ENCODE measurements at places on chromosomes 1 and 21. TPM values are rescaled to one million over a fixed set of nuclear protein-coding genes. Genes with fewer than 3 reads are reported as not detected.

- no peak for DNase-seq
These were observed 19.9 kb downstream of the ZNF648 start for GRCh38 chr1:182041615-182042014.

DNA sequence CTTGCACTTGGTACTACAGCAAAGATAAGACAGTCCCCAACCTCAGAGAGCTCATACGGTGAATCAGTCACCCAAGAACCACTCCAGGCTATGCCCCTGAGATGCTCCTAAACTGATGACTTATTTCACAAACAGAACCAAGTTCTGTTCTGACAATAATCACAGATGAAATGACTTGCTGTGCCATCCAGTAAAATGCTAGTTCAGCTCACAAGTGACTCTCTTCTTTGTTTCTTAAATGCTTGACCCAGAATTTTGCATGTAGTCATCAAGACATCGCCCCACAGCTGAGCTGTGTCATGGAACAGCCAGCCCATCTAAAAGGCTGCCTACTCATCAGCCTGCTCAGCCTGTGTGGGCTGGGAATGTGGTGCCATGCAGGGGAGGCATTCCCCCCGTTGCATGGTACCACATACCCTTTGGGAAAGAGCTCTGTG is 6.1 kb upstream of the SLC19A2 start:
- no peak for DNase-seq

- no peak for DNase-seq
These were observed 15.1 kb downstream of the PCP4 start for GRCh38 chr21:39882151-39882838.

The CYP2J2 gene
- polyA plus RNA-seq, result 0.09 TPM

DNA sequence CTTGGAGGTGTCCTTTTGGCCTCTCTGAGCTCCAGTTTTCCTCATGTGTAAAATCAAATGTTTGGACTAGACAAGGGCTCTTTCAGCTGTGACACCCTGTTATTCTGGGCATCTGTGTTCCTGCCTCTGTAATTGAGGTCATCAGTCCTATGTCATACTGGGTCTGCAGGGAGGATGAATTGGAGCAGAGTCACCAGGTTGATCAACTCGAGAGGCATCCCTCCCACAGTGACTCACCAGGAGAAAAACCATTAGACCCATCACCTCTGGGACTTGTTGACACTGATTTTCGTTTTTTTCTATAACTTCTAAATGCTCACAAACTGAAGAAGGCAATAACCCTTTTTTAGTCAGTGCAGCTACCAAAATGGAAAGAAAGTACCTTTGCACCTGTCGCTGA is 82.2 kb downstream of the ST6GALNAC5 start:
- no peak for DNase-seq

DNA sequence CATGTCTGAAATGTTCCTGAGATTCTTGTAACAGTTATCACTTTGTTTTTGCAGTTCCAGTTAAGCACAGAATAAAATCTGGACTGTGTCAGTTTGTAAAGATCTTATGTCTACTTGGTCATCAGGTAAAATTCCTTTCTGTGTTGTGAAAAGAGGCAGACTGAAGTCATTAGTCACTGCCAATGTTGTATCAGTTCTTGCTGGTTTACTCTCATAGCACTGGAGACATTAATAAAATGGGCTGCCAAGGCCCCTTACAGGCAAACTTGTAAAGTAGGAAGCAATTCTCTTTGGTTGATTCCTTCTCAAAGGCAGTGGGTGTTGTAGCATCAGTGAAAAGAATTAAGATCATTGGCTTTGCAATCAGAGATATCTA is 61.4 kb upstream of the ST6GALNAC3 start:
- DNase-seq, result no peak

The UTS2 gene
- not detected for polyA plus RNA-seq
